CD4-positive, alpha-beta T cell treated with Interleukin-2 at 100 ng/mL for 4 hours (primary cell): ENCODE measurements at places on chromosomes 2 and 18.

DNA sequence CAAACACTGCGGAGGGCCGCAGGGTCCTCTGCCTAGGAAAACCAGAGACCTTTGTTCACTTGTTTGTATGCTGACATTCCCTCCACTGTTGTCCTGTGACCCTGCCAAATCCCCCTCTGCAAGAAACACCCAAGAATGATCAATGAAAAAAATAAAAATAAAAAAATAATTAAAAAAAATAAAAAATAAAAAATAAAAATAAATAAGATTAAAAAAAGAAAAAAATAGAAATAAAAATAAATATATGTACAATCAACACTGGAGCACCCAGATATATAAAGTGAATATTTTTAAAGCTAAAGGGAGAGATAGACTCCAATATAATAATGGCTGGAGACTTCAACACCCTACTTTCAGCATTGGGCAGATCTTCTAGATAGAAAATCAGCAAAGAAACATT, 23.8 kb upstream of the EML6 start:
- no peak for DNase-seq

- DNase-seq: no peak
These were observed 265.3 kb downstream of the PAX3 start for GRCh38 chr2:222033541-222033940.

- DNase-seq: no peak
These were observed 51.8 kb downstream of the ROCK2 start for GRCh38 chr2:11292464-11293255.

- DNase-seq: no peak
These were observed 377.8 kb downstream of the LNPK start for GRCh38 chr2:175624211-175624761.

DNA sequence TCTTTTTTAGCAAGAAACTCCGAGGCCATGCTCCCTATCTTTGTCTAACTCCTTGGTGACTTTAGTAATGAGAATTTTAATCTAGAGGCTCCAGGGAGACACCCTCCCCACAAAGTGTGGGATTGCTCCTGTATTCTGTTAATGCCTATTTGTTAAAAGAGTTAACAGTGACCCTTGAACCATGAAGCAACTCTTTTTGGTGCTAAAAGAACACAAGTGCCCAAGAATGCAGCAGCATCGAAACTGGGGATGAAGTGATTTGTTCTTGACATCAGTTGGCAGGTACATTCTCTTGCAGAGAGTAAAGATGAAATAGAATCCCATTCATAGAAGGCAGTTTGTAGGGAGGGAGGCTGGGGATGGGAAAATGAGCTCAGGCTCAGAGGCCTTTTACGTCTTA, 50.0 kb downstream of the FMNL2 start:
- no peak for DNase-seq

GRCh38 chr2:43022896-43023295, 203.5 kb downstream of the ZFP36L2 start:
- no peak for DNase-seq

DNA sequence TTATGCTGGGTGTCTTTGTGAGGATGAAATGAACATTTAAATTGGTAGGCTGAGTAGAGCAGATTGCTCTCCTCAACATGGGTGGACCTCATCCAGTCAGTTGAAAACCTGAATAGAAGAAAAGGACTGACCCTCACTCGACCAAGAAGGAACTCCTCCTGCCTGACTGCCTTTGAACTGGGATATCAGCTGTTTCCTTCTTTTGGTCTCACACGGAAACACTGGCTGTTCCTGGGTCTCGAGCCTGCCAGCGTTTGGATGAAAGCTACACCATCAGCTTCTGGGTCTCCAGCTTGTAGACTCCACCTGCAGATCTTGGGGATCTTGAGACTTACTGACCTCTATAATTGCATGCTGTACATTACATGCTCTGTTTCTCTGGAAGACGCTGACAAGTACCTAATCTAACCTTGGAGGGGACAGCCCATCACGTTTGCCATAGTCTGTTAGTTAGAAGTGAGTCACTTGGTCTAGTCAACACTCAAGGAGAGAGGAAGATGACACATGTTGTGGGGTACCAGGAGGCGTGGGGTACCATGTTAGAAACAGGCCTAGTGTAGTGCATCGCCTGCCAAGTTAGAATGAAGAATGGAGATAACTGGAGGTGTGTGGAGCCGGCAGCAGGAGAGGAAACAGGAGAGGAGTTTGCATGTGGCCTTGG, 267.0 kb downstream of the MREG start:
- DNase-seq: no peak
